ENCODE measurements at places on chromosomes 2 and 18.

GRCh38 chr2:241465543-241465942 lies 42.8 kb downstream of the STK25 start:
- DNase-seq: no peak

DNA sequence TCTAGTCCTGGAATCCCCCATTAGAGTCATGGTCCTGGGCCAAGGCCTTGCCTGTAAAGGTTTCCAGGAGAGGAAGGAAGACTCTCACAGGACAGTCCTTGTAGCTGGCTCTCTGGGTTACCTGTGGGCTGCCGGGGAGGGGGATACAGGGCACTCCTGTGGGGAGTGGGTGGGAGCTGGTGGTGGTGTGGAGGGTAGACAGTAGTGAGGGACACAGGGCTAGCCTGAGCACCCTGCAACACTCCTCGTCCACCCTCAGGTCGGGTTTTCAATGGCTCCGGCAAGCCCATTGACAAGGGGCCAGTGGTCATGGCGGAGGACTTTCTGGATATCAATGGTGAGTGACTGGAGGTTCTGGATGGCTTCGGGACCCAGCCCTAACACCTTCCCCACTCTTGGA lies 19.7 kb upstream of the ANKRD53 start:
- no peak for DNase-seq

DNA sequence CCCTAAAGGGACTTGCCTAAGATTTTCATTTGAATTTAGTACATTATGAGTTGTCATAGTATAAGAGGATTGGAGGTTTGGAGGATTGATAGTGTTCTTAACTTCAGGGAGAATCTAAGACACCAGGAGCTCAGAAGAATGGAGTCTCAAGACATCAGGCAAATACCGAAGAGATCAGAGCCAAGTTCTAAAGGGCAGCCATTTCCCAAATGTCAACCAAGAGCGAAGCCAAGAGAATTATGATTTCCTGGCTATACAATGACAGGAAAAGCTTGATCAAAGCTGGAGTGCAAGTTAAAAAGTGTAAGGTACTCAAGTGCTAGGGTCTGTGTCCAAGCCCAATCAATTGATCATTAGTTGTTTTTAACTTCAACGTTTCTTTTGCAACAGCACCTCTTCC lies 283.0 kb upstream of the FN1 start:
- DNase-seq: no peak

GRCh38 chr2:137960223-137960622 lies 4.0 kb upstream of the HNMT start:
- DNase-seq: no peak

DNA sequence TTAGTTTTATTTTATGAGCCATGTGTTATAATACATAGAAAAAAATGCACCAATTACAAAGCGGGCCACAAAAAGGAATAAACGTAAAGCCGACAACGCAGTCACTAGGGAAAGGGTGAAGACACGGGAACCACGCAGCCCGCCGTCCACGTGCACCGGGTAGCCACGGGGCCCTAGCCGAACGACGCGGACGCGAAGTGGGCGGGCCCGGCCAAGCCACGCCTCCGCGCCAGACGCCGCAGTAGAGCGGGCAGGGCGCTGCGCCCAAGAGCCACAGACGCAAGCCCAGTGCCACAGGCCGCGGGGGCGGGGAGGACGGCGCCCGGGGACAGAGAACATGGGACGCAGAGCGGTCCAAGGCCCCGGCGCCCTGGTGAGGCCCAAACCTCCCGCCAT lies at the start of gene DUSP28:
Gene DUSP28 (plus strand): TSS at position 274 of the 396 bp plus-strand sequence. CDS start 328 bp downstream, outside the sequence.
- DNase-seq: peak; percentile 58

DNA sequence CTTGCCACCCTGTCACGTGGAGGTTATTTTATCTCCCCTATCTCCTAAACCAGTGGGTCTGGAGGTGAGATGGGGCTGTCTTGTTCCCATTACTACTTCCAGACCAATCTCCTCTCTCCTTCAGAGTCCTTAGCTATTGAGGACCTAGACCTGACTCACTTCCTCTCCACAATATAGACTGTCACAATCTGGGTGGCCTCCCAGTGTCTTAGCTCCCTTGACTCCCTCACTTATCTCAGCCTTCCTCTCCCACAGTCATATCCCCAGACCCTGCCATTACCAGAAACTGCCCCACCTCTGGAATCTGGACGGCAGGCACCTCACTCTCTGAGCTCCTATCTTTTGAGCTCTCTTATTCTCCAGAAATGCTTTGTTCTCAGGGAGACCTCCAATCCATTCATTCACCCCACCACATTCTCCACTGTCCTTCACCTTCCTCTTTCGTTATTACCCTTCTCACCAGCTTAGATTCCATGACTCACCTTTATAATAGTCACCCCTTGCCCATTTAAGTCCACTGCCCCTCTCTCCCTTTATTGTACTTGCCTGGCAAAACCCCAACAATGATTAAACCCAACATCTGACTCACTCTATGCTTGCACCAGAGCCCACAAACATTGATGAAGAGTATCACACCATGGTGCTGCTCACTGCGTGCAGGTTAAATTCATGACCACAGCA lies 23.3 kb upstream of the SIX3 start:
- no peak for DNase-seq

- DNase-seq: no peak
Observed at GRCh38 chr2:100983201-100983600, 18.9 kb upstream of the RPL31 start.

DNA sequence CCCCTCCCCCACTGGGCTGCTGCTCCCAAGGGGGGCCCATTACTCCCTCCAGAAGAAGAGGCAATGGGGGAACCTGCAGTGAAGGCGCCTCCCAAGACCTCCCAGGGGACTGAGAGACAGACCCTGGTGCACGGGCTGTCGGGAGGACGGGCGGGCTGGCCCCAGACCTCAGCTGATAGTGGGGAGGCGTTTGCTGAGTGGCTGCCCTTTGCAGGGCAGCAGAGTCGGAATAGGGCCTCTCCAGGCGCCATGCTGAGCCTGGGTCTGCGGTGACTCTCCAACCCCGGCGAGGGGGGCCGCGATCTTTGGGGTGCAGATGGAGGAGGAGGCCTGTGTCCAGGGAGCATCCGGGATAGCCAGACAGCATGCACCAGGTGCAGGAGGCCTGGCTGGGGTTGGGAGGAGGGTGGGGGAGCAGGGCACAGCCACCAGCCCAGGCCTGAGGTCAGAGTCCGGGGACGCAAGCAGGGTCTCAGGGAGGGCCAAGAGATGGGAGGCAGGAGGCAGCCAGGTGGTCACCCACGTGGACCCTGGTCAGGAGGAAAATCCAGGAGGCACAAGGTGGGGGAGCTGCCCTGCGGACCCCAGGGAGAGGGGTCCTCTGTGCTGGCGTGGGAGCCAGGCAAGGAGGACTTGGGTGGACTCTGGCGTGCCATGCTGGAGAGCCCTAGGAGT lies 11.0 kb downstream of the CROCC2 start:
- no peak for DNase-seq

DNA sequence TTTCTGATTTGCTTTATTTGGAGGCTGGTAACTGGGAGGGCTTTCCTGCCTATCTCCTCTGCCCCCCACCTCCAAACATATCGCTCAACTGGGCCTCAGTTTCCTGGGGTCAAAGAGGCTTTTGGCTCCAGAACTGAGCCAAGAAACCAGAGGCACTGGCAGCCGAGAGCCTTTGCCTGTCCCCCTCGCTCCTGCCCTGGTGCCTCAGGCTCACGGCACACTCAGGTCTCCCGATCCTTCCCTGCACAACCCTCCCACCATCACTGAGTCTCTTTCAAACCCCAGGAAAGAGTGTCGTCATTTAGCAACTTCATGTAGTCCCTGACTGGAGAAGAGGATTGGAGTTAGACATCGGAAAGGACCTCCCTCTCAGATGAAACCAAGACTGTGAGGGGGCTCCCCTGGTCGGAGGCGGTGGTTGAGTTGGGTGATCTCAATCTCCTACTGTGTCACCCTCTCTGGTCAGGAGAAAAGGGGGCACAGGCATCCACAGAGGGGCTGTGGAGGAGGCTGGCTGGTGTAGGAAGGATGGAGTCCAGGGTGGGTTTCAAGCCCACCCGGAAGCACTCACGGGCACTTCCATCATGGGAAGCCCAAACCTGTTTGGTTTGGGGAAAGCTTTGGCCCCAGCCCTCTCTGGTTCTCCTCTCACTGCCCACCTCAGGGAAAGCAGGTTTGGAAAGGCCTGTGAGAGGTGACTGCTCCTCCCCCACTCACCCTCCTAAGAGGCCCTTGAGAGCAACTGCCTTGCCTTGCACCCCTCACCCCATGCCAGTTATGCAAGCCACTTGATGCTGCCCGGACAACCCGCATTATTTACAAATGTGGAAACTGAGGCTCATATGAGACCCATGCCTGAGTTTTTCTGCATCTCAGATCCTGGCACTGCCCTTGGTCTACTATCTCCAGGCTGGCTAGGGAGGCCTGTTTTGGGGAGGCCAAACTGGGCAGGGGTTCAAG lies 62.3 kb downstream of the TNS1 start:
- no peak for DNase-seq

DNA sequence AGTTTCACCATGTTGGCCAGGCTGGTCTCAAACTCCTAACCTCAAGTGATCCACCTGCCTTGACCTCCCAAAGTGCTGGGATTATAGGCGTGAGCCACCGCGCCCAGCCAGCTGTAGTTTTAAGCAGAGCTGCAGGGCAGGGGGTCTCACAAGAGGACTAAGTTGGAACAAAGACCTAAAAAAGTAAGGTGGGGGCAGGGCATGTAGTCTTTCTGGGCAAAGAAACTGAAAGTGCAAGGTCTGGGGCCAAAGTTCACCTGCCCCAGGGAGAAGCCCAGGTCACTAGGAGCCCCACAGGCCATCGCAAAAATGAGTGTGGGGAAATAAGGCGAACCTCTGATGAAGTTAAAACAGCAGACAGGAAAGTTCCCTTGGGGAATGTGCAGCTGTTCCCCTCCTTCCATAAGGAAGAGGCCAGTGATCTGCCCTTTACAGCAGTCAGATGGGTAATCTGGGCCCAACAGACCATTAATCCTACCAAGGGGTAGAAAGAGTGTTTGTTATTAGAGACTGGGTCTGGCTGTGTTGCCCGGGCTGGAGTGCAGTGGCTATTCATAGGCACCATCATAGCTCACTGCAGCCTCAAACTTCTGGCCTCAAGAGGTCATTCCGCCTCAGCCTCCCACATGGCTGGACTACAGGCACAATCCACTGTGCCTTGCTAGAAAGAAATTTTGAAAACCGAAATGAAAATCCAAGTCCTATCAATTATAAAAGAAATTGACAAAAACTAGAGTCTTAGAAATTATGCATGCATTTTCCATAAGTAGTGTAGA lies 2.8 kb downstream of the SCLY start:
- DNase-seq: no peak

- DNase-seq: no peak
Observed at GRCh38 chr18:75638776-75639471, 211.4 kb upstream of the SMIM21 start.

- DNase-seq: no peak
Observed at GRCh38 chr2:1168846-1169245, 218.2 kb downstream of the SNTG2 start.

- DNase-seq: no peak
Observed at GRCh38 chr2:38692636-38693318, 26.9 kb downstream of the GALM start.

DNA sequence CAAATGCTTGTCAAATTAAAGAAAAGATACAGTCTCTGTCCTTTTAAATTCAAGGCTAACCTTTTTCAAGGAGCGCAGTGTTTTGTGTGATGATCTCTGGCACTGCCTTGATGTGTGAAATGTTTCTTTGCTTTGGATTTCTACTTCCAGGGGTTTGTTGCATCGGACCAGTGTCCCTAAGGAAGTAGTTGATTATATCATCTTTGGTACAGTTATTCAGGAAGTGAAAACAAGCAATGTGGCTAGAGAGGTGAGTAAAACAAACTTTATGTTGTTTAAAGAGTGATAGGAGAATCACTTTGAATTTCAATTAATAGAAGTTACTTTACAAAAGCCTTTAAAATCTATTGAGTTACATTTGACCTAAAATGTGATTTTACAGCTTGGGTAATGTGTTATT lies 28.8 kb downstream of the HADHB start:
- no peak for DNase-seq

DNA sequence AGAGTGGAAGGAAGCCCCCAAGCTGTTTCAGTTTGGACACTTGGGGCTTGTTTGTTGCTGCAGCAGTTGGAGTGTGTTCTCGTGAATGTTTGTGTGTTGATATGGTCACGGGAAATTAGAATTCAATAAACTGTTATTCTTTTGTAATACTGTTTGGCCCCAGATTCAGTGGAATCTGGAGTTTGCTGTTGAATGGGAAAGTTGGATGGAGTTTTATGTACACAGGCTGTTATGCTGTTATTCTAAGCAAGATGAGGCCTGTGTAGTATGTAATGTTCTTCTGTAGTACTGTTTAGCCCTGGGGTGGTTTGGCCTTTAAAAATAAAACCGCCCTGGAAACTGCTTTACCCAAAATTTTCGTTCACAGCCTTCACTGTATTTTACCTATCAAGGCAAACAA lies 810.4 kb upstream of the HS6ST1 start:
- no peak for DNase-seq

DNA sequence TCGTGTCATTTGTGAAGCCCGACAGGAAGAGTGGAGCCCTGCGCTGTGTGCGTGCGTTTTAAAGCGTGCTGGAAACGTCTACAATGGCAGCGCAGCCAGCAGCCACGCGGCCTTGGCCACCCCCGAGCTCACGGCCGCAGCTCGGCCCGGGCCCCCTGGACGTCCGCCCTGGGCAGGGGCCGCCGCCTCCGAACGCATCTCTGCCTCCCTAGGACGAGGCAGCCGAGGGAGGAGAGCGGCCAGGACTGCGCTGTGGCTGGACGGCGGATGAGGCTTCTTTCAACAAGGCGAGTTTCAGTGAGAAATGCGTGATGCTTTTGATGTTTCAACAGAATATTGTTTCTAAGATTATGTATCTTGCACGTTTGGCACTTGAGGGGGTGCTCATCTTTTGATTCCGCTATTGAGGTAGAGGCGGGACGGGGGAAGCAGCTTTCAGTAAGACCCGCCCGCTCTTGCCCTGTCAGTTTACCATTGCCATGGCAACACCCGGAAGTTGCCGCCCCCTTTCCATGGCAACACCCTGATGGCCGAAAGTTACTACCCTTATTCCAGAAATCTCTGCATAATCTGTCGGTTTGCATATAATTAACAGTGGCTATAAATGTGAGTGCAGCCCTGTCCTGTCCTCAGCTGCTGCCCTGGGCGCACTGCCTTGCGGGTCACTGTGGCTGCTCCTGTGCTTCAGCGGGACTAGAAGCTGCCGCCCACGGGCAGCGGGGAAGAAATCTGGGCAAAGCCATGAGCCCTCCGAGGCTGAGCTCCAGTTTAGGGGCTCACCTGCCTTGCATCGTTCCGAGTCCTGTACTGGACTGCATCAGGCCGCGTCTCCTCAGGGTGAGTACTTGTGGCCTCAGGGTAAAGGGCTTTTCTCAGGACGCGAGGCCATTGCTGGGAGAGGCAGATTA lies 38.6 kb downstream of the ADNP2 start:
- peak; percentile 79 for DNase-seq

- DNase-seq: no peak
Observed at GRCh38 chr2:46909771-46910419, 5.7 kb downstream of the MCFD2 start.

DNA sequence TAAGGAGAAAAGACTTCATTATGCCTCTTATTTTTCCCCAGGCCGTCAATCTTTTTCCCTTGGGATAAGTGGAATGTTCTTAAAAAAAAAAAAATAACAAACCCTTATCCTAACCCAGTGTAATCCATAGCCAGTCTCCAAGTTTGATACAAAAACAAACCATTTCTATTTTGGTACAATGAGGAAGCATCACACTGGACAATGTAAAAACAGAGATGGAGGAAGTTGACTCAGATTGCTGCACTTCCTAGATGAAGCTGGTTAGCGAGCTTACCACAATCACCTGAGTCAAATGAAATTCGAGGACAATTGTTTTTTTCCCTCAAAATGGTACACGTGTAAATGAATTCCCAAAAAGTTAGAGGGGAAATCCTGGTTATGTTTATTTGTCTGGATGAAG lies 259.7 kb downstream of the TCF4 start:
- no peak for DNase-seq

- peak; percentile 99 for DNase-seq
Observed at GRCh38 chr2:199979832-199980628, 24.6 kb downstream of the MAIP1 start.

Measured in omental fat pad (tissue), 4 donors.